ENCODE measurements at places on chromosomes 1 and 21.
A peak's percentile ranks its signal among the peaks of the same experiment; 100 is the strongest.

GRCh38 chr1:82927753-82928152, 1071.2 kb downstream of the TTLL7 start:
- DNase-seq = no peak

GRCh38 chr1:89990976-89991831, 3.7 kb upstream of the ZNF326 start:
- no peak for DNase-seq

- DNase-seq = peak; percentile 2
Observed at GRCh38 chr1:86703696-86704457, 499 bp upstream of the SH3GLB1 start.

DNA sequence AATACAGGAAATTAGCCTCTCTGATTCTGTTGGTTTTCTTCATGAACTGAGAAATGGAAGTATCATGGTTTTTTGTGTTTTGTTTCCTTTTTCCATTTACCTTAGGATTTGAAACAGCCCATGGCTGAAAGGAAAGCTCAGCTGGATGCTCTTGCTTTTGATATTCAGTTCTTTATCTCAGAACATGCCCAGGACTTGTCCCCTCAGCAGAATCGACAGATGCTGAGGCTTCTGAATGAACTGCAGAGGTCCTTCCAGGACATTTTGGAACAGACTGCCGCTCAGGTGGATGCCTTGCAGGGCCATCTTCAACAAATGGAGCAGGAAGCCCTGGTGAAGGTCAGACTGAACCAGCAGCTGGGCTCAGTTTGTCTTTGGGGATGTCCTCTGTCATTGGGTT, 142.4 kb downstream of the MACF1 start:
- DNase-seq = no peak

DNA sequence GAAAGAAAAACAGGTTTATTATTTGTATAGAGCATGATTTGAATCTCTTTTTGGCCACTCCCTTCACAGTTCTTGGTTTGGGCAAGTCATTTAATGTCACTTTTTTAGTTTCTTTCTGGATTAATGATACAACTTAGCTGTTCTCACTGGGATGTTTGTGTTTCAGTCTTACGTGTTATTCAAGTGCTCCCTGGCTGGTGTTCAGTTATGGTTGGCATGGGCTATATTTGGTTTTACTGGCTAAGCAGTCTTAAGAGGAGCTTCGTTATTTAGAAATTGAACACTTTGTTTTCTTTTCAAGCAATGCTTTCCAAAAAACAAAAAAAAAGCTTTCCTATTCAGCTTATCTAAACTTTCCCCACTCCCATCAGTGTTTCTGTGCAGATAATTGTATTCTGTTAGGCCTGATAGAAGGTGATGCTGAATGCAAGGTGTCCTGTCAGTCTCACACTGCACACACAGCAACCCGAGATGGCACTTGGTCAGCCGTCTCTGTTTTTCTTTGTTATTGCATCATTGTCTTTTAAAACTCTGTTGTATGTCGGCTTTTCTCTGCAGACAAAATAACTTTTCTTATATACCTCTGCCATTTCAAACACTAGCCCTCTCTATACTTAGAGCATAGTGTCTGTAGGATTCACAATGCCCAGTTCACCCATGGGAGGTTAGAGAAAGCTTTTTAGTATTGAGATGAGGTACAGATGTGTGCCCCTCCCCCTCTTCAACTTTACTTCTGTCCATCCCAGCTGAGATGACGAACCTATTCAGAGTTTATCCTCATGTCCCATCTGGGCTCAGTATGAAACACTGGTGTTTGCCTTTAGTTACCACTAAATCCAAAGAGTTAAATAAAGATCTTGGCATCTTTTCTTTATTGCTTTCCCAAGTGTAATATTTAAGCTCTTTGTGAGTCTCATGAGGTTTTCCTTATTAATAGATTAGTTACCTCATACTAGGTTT, 80.2 kb downstream of the VPS13D start:
- no peak for DNase-seq

- no peak for DNase-seq
Observed at GRCh38 chr1:118866330-118866729, 121.8 kb downstream of the TBX15 start.

- no peak for DNase-seq
Observed at GRCh38 chr1:248421384-248421783, 18.5 kb downstream of the OR2T1 start.

DNA sequence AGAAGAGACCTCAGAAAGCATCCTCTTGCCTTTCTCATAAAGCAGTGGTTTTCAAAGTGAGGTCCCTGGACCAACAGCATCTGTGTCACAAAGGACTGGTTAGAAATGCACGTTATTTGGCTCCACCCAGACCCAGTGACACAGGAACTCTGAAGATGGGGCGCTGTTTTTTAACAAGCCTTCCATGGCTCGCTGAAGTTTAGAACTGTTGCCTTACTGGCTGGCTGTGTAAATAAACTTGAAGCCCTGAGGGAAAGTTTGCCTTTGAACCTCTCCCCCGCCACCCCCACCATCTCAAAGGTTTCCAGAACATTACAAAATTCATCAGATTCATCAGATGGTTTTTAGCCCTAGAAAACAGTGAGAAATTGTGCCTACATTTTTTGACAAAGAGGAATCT, 21.8 kb upstream of the IKBKE start:
- DNase-seq = no peak

DNA sequence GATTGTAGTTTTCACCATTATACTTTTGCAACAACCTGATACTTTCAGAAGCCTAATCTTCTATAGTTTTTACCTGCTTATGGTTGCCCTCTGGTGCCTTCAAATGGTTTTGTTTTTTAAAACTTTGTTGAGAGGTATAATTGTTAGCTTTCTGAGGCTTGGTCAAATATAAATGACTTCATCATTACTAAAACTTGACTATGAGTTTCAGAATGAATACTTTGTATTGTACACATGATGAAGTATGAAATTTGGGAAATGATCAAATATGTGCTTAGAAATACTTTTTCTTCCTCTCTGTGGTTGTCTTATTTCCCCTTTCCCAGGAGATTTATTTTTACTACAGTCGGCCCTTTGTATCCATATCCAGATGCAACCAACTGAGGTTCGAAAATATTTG, 151.8 kb upstream of the B3GALT2 start:
- peak; percentile 48 for DNase-seq

- DNase-seq = no peak
Observed at GRCh38 chr21:17455028-17455353, 57.9 kb upstream of the CXADR start.

DNA sequence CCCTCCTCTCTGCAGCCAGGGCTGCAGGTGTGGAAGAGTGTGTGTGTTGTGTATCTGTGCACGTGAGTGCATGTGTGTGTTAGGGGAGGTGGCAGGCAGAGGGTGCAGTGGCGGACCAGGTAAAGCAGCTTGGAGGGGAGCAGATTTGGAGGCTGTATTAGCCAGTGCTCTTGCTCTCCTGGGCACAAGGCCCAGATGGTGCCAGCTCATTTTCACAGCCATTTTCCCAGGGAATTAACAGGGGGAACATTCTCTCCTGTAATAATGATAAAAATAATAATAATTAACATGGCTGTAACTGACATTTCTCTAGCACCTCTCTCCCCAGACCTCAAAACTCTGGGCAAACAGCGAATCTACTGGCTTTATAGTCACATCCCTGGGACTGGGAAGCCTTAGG, 43.6 kb downstream of the LRRN2 start:
- no peak for DNase-seq

DNA sequence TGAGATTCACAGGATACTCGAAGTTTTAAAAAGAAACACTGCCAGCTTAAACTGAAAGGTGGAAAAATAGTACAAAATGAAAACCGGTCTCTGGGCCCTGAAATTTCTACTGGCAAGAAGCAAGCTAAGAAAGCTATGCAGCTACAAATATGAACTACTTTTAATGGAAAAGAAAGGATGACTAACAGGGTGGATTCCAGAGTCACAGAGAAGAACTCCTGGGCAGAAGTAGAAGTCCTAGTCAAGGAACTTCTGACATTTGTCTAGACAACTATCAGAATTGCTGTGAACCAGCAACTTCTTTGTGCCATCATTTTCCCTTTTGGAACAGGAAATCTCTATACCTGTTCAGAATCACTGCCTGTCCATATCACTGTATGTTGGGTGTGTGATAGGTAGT, 38.1 kb downstream of the CD160 start:
- no peak for DNase-seq

GRCh38 chr1:8314346-8315280, 3.3 kb upstream of the SLC45A1 start:
- DNase-seq = peak; percentile 37

- no peak for DNase-seq
Observed at GRCh38 chr1:214505134-214505533, 46.3 kb downstream of the PTPN14 start.

DNA sequence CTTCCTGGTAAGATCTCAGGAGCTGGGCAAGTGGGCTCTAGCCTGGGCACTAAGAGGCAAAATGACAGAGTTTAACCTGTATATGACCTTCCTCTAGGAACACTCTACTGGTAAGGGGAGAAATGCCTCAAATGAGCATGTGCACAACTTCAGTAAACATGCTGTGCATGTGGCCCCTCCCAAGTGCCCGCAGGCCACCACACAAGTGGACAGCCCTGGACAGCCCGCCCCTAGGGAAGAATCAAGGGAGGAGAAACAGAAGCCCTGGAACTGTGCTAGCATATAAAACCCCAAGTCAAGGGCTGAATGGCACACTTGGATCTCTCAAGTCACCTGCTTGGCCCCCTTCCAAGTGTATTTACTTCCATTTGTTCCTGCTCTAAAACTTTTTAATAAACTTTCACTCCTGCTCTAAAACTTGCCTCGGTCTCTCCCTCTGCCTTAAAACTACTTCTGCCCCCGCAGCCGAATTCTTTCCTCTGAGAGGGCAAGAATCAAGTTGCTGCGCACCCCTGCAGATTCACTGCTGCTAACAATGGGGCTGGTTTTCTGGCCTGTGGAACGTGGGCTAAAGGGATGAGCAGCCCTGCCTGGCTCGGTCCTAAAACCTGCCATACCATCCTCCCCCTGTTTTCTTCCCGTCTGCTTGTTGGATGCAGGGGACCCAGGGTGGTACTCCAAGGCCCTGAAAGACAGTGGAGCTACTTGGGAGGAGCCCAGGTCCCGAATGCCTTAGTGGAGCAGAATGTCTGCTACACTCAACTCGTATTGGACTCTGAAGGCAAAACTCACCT, 93.5 kb downstream of the IER5 start:
- no peak for DNase-seq

DNA sequence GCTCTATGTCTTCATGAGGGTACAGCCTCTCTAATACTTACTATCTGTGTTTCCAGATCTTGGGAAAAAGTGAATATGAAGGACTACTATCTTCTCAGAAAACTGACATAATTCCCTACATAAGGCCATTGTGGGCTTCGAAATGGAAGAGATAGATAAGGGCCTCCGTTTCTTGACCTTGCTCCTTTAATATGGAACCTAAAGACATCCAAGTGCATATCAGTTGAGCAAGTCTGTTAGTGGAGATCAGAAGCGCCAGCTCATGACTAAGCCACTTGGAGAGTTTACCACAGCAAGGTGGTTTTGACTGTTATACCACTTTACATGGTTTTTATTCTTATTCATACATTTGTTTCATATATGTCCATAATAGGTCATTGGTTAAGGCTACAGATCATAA, 35.3 kb upstream of the FCER1A start:
- no peak for DNase-seq

DNA sequence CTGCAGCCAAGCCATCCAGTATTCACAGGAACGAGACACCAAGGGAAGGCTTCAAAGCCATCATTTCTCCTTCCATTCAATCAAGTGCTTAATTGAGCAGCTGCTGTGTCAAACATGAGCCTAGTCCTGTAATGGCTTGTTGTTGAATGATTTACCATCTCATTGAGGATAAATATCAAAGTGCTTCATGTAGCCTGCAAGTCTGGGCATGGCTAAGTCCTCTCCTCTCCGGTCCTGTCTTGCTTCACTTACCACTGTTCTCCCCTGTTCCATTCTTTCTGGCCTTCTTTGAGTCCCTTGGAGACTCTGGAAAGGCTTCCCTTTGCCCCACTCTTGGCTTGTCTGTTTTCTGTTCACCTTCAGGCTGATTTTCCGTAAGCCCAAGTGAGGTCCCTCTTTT, 279.8 kb downstream of the PBX1 start:
- DNase-seq = no peak

- peak; percentile 44 for DNase-seq
Observed at GRCh38 chr1:151199873-151200581, 1.7 kb downstream of the PIP5K1A start.

DNA sequence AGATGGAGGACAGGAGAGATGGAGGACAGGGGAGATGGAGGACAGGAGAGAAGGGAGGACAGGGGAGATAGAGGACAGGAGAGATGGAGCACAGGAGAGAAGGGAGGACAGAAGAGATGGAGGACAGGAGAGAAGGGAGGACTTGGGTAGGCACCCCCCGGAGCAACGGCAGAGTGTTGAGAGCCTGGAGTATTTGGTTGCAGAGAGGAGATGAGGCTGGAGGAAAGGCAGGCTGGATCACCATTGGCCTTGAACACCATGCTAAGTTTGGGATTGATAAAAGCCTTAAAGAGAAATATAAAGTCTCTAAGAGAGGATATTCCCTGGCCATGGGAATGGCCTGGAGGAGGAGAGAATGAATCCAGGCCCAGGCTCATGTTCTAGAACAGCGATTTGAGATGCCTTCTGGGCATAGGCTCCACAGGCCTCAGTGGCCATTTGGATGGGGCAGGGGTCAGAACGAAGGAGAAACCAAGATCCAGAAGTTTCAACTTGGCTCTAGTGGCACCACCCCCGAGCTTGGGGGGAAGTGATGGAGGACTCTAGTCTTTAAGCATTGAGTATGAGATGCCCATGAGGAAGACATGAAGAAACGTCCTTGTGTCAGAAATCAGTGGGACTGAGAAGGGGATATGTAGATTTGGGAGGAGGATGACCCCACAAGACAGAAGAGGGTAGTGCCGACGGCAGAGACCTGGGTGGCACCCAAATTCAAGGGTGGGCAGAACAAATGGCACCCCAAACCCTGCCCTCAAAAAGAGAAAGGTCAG, 47.9 kb upstream of the EDN2 start:
- no peak for DNase-seq

DNA sequence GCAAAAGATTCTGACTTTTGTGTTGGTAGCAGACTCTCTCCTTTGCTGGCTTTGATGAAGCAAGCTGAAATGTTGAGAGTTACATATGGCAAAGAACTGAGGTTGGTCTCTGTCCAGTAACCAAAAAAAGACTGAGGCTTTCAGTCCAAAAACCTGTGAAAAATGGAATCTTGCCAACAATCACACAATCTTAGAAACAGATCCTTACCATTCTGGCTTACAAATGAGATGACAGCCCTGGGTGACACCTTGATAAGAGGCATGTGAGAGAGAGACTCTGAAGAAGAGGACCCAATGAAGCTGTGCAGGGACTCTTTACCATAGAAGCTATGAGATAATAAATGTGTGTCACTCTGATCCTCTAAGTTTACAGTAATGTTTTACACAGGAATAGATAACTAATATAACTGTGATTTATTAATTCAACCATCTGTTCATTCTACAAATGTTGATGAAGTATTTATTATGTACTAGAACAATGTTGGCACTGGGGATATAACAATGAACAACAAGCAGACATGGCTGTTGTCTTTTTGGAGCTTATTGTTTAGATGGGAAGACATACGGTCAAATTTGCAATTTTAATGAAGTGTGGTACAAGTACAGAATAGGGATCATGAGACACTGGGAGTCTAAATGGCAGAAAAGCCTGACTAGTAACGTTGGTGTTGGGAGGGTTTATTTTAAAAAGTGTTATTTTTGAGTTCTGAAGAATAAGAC, 251.0 kb downstream of the OLFM3 start:
- no peak for DNase-seq
